Cortex of kidney (tissue), 1 donor: ENCODE measurements at places on chromosomes 4 and X.

DNA sequence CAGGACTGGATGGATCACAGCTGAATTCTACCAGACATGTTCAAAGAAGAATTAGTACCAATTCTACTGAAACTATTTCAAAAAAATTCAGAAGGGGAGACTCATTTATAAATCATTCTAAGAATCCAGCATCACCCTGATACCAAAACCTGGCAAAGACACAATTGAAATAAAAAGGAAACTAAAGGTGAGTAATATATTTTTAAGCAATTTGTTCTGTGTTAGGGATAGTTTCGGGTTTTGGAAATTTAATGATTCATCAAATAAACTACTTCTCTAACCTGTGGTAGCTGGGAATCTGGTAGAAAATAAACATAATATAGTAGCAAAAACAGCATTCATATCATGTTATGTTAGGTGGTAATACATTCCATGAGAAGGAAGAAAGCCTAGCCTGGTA, 662.2 kb upstream of the BOD1L1 start:
- DNase-seq = no peak

- DNase-seq = no peak
These were observed 9.6 kb upstream of the STK32B start for GRCh38 chr4:5041699-5042098.

DNA sequence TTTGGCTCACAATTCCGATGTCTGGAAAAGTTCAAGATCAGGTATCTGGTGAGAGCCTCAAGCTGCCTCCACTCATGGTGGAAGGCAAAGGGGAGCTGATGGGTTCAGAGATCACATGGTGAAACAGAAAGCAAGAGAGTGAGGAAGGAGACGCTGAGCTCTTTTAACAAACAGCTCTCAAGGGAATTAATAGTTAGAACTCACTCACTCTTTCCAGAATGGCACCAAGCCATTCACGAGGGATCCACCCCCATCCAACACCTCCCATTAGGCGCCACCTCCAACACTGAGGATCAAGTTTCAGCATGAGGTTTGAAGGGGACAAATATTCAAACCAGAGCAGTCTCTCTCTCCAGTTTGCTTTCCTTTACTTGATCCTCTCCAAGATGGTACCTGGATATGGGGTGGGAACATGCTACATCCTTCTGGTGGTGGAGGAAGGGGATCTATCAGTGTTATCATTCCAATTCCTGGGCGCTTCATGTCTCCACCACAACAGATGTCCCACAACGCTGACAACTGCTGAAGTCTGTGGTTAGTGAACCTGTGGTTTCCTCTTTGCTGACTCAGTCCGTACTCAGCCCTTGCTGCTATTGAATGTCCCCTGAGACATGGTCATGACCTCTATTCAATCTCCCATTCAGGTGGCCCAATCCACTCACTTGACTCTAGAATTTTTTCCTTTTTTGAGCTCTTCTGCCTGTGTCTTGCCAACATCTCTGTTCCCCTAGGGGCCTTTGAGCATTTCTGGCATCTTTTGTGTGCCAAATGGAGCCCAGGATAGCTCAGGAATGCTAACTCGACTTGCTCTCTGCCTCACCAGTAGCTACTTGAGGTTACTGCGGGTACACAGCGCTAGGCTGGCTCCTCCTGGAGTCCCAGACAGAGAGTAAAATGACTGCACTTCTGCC, 395.2 kb downstream of the MID1IP1 start:
- no peak for DNase-seq

GRCh38 chr4:5800496-5800895, 89.5 kb downstream of the EVC start:
- no peak for DNase-seq

GRCh38 chrX:41313419-41313818, 20.5 kb upstream of the DDX3X start:
- no peak for DNase-seq

DNA sequence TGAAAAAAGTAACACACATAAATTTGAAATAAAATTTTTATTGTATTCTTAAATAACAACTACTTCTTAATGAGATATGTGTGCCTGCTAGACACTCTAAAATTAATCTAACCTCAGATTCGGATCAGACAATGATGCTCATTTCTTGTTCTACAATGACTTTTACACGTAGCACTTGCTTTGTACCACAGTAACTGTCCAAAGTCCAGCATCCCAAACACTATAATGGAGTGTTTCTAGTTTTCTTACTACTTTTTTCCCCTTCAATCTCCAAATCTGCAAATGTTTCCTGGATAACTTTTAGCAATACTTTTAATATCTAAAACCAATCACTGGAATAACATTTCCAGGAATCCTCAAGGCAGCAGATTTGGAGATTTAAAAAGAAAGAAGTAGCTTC, 75.9 kb downstream of the ADGRA3 start:
- no peak for DNase-seq

DNA sequence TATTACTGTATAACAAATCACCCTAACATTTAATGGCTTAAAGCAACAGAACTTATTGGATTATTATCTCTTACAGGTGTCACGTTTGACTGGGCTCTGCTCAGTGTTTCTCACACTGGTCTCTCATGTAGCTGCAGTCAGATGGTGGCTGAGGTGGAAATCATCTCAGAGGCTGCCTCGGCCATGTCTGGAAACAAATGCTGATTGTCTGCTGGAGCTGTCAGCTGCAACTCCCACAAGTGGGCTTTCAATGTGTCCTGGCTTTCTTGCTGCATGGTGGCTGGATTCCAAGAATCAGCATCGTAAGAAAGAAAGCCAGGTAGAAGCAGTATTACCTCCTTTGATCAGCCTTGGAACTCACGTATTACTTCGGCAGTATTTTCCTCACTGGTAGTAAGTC, 277.6 kb downstream of the SPANXN1 start:
- DNase-seq = no peak

GRCh38 chrX:132030264-132030663, 7.2 kb downstream of the STK26 start:
- DNase-seq = no peak

- no peak for DNase-seq
These were observed 69.9 kb downstream of the COX7B2 start for GRCh38 chr4:46839128-46839527.

GRCh38 chr4:177235026-177235425, 74.6 kb upstream of the NEIL3 start:
- no peak for DNase-seq

DNA sequence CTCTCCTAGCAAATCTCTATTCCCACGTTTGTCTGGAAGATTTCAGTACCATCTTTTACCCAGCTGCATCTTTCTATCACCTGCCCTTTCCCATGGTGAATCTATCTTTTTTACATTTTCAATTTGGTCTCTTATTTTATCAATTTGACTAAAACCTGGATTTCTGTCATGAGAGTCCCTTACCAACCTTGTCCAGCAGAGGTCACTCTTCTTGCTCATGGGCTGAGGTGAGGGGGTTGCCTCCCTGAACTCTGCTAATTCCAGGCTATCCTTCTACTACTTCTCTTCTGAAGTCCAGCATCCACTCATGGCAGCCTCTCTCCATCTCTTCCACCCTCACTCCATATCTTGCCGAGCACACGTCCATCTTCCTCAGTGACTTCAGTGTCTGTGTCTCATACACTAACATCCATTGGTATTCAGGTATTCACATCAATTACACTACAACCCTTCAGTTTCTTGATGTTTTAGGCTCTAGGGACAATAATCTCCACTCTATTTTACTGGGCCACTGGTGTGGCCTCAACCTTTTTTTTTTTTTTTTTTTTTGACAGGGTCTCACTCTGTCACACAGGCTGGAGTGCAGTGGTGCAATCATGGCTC, 17.8 kb upstream of the ZNF827 start:
- DNase-seq = no peak

DNA sequence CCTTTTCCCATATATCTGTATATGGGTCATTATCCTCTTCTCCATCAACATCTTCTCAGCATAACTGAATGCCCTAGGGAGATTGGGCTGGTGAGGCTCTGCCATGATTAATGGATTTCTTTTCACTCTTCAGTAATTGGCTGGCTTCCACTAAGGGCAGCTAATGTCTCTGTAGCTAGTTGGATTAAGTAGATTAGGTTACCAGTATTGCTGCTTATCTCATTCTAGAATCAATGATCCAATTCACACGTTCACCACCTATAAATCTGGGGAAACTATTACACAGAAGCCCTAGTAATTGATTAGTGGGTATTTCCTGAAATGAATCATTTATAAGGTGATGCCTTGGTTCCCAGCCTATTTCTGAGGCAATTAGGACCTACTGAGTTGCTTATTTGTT, 94.8 kb downstream of the KDR start:
- DNase-seq = no peak

DNA sequence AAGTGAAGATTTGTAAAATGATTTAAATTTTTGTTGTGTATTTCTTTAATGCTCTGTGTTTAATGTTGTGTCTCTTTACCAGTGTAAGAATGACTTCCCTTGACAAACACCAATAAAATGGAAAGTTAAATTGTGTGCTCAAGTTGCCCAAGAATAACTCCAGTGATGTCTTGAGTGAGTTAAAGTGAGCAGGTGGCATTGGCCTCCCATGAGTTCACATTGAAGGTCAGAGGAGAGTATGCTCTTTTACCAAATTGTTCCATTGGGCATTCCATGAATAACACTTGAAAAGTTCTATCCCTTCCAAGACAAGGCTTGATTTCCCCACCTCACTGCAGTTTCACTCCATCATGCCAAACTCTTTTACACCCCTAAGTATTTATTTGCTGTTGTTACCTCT, 4.5 kb downstream of the ANXA5 start:
- no peak for DNase-seq

GRCh38 chrX:15496824-15497223, 3.7 kb upstream of the PIR start:
- DNase-seq = no peak

- no peak for DNase-seq
These were observed 23.6 kb upstream of the GPRASP1 start for GRCh38 chrX:102627640-102628039.

DNA sequence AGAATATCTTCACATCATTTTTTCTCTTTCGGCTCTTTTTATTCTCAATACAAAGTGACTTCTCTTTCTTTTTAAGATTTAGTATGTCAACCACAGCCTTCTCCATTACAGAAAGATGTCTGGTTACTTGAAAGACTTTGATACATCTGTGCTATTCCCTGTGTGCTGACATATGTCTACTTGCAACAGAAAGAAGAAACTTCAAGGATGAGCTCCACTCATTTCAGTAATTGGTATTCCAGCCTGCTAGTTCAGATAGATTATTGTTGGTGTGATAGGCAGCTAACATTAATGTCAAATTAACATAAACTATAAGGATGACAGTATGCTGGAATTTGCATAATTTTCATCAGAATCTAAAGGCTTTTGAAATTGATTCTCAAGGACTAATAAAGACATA, 948.7 kb downstream of the PCDH18 start:
- no peak for DNase-seq

DNA sequence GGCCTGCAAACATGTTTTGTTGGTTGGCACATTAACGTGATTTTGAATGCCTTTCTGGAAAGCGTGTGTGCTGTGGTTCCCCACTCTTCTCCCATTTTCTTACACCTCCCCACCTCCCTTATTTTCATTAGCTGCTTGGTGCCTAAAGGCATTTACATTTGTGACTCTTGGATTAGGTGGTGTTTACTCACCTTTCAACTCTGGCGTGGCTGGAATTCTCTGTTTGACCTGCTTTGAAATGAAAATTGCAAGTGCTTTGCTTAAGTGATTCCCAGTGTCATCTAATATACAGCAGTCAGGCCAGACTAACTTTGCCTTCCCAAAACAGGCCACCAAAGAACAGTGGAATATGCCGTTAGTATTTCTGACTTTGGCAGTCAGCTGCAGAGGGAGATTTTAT, 80.5 kb downstream of the NHSL2 start:
- DNase-seq = no peak

DNA sequence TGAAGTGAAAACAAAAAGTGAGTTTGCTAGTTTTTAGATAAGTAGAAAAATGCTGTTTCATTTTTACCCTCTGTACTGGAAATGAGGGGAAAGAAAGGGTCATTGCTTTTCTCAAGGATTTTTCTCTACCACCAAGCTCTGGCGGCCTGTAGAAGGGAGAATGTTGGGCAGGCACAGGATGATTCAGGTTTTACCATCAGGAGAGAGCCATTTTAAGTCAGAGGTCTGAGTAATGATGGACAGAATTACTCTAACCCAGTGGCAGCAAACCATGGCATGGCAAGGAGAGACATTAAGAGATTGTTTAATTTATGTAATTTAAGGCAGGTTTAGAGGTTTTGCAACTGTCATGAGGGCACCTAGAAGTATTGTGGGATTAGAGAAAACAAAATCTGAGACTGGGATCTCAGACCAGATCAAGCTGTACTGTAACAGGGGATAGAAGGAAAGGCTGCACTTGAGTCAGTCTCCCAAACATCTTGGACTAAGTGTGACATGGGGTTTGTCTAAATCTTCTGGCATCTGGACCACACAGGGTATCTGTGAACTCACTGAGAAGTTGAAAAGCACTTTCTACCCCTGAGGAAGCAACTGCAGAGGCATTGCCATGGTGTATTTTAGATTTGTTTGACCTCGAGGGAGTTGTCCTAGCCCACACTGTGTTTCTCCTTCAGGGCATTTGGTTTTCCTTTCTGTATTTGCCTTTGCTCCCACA, 81.6 kb downstream of the BANK1 start:
- DNase-seq = no peak

DNA sequence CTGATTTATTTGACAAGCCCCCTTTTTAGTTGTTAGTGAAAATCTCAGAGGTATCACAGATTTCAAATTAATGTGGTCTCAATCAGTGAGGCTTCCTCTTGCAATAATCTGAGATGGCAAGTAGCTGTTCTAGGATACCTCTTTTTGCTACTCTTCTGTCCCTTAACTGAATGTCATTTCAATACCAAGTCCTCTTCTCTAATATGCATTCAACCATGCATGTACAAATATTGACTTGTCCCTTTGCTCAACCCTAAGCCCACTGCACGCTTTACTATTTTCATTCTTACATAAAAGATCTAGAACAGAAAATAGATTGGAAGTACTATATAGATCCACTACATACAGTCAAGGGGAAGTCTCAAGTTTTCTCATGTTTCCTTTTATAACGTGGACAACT, 164.2 kb downstream of the CBR4 start:
- no peak for DNase-seq

- DNase-seq = no peak
These were observed 41.6 kb upstream of the ACSL4 start for GRCh38 chrX:109774706-109775105.

- no peak for DNase-seq
These were observed 243.8 kb upstream of the JADE1 start for GRCh38 chr4:128565565-128566186.

DNA sequence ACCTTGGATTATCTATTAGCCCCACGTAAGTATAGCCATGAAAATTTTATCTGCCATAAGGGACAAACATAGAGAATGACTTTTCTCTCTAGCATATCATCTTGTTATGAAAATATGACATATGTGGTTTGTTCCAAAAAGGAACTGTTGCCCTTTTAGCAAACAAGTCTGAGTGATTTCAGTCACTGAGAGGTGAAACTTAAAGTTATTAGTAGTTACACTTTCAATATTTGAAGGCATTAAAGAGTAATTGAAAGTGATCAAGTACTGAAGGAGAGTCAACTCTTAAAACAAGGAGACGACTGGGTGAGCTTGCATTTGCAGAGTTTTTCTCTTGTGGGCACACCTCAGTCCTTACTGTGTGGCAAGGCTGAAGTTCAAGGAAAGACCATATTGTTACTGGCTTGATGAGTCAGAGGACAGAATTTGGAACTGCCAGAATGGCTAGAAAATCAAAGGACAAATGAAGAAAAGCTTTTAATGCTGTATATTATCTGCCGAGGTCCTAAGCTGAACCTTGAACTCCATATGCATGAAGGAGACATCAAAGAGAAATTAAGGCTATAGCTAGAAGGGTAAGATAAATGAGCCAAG, 205.1 kb upstream of the EMCN start:
- DNase-seq = no peak

- no peak for DNase-seq
These were observed 42.6 kb downstream of the ADGRA3 start for GRCh38 chr4:22473268-22473667.
